ENCODE measurements at places on chromosomes 3 and 15.

DNA sequence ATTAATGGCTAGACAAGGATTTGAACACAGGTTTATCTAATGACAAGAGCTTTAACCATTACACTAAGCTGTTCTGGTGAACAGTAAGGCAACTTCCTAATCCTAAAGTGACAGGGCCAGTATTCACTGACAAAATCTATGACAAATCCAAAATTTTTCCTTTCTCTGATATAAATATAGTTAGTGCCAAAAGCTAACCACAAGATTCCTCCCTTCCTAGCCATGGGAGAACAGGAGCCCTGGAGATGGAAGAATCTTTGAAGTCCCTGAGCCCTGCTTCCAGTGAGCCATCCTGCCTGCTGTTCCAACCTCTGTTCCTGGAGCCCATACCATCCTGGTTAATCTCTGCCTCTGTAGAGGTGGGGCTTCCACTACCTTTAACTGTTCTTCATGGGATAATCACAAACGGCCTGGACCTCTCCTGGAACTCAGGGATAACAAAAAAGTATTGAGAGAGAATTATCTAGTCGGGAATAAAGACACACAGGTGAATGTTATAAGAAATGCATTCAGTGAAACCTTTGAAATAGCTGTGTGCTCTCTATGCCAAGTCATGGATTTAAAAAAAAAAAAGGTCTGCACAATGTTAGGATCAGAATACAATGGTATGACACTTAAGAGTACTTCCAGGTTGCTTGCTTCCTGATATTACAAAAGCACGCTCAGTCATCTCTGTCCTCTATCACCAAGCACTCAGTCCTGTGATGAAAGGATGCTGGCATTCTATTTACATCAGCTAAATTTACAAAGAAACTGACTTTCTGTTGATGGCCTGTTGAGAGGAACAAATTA is 235.8 kb downstream of the SUCLG2 start:
- DNase-seq, result no peak

GRCh38 chr15:31023841-31024240 is 32.4 kb upstream of the MTMR10 start:
- DNase-seq, result no peak

DNA sequence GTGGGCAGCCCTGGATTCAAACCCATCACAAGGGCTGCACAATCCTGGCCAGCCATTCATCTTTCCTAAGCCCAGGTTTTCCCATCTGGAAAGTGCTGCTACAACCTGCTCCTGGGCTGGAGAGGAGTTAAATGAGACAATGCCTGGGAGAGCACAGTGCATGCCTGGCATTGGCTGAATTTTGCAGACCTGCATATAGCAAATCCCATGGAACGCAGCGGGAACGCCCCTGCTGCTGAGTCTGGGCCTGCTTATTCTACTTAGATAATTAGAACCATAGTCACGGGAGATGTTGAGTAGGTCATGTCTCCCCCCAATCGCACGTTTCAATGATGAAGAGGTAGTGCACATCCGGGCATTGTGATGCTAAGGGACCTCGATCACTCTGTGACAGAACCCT is 46.6 kb downstream of the ABTB1 start:
- DNase-seq, result no peak

DNA sequence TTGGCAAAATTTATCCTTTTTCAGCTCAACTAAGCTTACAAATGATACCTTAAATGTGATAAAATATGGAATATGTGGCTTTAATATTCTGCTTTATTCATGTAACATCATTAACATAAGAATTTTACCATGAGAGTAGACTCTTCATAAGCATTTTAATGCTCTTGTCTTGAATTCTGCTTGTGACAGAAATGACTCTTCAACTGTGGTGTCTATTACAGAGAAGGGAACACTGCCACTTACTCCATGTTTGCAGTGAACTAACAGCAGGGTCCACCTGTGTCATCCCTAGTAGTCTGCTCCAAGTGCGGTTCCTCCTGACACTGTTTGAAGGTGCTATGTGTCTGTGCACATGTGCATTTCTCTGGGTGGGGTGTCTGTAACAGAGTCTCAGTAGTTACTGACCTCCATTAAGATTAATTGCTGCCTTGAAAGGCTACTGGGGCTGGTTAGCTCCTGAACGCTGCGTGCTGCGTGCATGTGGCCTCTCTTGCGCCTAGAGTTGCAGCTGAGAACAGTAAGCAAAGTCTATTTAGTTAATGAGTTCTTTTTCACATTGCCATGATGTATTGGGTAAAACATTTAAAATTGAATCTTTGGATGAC is 8.3 kb downstream of the LSM3 start:
- DNase-seq, result no peak

- peak; percentile 61 for DNase-seq
Observed at GRCh38 chr15:38073178-38073946, 138.9 kb downstream of the TMCO5A start.

DNA sequence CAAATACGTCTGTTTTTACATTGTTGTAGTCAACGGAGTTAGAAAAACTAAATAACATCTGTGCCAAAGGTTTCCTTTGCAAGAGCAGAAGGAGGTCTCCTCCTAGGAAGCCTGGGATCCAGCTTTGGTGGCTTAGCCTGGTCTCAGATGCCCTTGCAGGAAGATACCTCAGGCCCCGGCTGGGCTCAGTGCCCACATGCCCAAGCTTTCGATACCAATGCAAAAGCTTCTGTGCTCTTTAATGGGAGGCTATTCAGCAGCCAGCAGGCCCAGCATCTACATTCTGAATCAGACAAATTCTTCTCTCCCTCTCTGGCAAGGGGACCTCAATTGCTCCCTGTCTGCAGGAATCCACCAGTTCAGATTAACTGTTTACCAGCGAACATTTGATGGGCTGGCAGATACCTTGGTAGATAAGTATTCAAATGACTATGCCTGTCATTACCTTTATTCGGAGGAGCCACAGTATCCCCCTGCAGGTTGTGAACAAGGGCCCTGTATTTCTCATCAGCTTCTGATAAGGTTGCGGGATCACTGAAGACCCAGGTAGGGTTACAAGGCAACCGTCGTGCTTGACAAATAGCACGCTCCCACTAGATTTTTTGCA is 180.1 kb upstream of the KBTBD8 start:
- DNase-seq, result no peak

GRCh38 chr3:40771112-40771511 is 246.4 kb downstream of the ZNF621 start:
- DNase-seq, result no peak

DNA sequence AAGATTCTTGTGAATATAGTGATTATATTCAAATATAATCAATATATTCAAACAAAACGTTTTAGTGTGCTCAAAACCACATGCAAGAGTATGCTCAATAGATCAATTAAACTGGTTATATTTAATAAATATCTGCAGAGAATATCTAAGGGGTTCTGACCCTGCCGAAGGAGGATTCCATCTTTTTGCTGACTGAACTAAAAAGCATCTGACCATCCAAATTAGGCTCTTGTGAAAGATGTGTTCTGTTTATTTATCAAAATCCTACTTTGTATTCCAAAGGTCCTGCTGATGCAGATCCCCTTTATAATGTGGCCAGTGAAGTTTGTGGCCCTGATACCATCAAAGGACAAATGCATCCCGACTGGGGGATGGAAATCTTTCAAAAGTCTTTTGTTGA is 41.8 kb upstream of the ARPIN start:
- no peak for DNase-seq

DNA sequence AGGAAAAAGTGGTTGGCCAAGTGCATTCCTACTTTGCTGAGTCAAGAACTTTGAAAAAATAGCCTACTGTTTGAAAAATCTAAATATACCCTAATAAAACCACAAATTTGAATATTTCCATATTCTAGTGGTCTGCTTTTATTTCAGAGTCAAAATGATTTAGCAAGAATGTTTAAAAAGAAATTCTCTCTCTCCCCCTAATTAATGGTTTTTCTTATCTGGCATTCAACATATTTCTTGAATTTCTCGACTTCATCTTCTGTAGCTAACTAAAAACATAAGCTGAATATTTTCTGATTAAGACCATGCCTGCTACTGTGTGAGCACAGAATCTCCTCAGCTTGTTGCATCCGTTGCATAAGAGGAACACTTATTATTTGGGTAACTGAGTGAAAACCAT is 563.5 kb upstream of the TBL1XR1 start:
- no peak for DNase-seq

DNA sequence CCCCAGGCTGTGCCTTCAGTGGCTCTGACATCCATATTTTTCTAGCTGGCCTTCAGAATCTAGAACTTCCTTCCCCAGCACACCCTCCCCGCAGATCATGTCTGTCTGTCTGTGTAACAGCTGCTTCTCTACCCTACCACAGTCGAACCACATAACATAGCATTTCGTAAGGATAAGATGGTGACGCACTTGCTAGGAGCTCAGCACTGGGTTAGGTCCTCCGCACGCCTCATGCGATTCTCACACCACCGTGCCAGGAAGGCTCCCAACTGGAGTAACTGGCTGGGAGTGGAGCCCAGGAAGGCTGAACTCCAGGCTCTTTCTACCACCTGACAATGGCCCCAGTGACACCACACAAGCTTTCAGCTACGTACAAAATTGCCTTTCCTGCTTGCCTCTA is 168.6 kb downstream of the STT3B start:
- no peak for DNase-seq

DNA sequence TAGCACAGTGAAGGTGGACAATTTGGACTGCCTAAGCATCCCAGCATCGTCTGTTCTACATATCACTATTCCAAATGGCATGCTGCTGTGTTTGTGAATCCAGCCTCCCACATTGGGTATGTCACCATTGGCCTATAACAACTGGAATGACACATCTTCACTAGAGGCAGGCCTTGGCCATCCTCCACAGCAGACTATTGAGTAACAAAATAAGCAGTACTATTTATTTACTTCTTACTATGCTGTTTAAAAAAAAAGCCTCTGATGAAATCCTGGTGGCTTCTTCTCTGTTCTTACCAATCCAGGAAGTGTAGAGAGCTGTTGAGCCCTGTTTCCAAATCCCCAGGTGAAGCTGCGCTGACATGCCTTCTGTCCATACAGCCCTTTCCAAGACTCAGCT is 30.6 kb upstream of the CERS3 start:
- no peak for DNase-seq

DNA sequence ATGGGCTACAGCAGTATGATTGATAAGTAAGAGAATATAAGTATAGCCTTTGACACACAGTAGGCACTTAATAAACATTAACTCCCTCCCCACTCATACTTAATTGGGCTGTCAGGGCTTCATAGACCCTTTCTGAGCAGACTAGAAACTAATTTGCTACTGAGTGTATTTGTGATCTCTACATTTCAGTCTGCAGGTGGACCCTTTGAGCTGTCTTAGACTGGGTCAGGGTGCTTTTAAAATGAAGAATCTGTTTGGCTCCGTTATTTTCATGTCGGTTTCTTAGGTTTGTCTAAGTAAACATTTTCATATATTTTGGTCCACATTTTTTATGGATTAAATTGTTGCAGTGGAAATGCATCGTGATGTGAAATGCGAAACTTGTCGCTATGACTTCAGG is 50.3 kb upstream of the SELENOK start:
- no peak for DNase-seq

- DNase-seq, result no peak
Observed at GRCh38 chr15:81254277-81254915, 57.7 kb downstream of the IL16 start.

DNA sequence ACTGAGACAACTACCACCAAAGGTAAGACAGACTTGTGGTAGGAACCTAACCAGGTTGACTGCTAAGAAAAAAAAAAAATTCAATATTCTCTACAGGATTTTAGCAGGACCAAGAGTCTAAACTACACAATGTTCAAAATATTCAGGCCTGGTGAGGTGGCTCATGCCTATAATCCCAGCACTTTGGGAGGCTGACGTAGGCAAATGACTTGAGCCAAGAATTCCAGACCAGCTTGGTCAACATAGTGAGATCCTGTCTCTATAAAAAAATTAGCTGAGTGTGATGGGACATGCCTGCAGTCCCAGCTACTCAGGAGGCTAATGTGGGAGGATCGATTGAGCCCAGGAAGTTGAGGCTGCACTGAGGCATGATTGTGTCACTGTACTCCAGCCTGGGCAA is 341.6 kb upstream of the WNT5A start:
- no peak for DNase-seq

- no peak for DNase-seq
Observed at GRCh38 chr3:137131081-137131480, 173.3 kb downstream of the IL20RB start.

DNA sequence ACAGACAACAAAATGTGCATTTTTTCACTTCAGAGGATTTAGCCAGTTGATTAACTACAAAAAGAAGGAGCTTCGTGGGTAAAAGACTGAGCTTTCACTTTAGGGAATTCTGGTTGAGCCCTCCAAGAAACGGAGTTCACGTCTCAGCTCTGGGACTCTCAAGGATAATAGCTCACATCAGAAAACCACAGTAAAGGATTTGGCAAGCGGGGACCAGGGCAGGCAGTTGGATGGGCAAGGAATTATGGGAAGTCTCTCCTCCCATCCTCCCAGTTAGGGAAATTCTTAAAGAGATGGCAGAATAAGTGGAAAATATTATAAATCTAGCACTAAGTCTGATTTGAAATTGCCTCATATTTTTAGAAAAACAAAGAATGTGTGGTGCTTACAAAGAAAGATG is 188.3 kb upstream of the EOMES start:
- no peak for DNase-seq

DNA sequence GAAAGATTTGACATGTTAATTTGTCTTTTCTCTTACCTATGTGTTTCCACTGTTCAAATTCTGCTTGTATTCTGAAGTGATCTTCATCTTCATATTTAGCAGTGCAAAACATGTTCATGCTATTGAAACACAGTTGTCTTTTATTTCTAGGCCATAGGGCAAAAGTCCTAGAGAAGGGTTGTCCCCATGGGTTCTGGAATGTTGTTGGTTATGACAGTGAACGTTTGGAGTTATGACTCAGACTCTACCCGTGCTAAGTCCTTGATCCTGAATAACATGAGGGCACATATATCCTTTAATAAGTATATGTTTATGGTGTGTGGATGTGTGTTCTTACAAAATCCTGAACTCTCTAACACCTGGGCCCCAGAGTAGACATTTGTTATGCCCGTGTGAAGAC is 23.0 kb upstream of the ARPP21 start:
- DNase-seq, result no peak

DNA sequence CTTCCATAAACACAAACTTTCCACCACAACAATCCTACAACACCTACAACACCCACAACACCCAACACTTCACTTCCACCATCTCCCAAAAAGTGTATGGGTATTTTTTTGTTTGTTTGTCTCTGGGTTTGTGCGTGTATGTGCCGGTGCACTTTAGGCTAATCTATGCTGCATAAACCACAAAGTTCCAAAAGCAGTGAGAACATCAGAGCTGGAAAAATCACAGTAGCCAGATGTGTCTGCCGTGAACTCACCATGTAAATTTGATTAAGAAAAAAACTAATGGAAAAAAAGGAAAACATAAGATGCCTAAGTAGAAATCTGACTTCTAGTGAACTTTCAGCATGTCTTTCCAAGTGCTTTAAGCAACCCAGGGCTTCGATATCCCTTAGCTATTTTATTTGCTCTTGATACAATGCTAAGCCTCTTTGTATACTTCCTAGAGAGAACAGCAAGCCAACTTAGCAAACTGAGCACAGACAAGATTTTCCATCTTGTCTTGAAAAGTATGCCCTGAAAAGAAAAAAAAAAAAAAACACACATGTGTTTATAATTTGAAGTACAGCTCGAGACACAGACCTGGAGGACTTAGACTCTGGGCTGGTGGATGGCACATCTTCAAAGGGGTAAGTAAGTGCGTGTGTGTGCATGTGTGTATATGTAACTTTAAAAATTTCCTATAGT is 91.4 kb downstream of the WWTR1 start:
- no peak for DNase-seq

GRCh38 chr15:52733696-52734255 is 54.6 kb upstream of the ATOSA start:
- DNase-seq, result no peak

Measured in SJSA1 (cell line).